ENCODE measurements at places on chromosomes 2 and 18.

DNA sequence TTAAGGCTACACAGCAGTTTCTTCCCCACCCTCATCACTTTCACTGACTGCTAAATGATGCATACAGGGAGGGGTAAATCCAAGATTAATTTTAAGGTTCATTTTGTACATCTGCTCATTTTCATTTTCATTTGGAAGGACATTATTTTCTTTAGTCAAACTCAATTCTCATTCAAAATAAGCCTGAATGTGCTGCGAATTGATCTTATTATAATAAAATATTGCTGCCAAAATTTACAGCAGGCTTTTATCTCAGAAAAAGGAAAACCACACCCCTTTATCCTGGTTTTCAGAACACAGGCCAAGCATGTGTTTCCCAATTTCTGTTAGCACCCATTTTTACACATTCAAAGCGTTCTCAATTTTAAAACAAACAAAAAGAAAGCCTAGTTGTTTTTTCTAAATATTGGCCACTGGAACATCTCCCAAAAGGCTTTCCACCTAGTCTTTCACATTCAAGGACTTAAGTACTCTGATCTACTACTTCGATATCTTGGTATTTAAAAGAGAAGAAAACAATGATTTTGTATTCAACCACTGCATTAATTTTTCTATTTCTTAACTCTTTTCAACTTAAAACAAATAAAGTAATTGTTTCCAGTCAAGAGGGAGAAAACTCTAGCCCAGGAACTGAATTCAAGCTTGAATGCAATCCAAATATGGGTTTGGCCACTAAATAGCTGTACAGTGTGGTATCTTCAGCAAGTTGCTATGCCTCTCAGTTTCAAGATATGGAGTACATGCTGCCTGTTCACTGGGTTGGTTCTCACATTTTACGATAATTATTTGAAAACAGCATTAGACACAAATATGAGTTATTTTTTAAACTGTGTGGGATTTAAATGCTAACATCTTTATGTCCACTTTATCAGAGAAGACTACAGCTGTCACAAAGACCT is 52.5 kb downstream of the CDH2 start:
- no peak for DNase-seq

DNA sequence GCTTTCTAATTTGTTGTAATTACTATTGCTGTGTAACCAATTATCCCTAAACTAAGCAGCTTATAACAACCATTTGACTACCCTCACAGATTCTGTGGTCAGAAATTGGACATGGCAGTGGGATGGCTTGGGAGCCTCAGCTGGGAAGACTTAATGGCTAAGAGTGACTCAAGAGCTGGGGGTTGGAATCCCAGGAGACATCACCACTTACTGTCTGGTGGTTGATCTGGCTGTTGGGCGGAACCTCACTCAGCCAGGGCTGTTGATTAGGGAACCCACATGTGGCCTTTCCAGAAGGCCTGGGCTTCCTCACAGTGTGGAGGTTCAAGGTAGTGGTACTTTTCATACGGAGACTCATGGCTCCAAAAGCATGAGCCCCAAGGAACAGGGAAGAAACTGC is 49.8 kb downstream of the E2F6 start:
- DNase-seq: no peak

- no peak for DNase-seq
Measured at GRCh38 chr18:39959839-39960238, 1995.2 kb upstream of the PIK3C3 start.

DNA sequence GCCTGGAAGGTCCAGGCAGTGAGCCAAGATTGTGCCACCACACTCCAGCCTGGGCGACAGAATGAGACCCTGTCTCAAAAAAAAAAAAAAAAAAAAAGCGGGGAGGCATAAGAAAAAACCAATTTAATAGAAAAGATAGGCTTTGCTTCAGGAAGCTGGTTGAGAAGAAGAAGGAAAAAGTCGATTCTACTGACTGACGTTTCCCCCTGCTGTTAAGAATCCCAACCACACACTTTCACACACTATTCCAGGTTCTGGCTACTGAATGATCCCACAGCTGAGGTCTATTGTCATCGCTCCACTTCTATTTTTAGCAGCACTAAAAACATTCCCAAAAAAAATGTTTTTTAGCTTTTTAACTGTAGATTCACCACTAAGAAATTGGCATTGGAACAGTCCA is 6.7 kb upstream of the CHCHD5 start:
- no peak for DNase-seq

DNA sequence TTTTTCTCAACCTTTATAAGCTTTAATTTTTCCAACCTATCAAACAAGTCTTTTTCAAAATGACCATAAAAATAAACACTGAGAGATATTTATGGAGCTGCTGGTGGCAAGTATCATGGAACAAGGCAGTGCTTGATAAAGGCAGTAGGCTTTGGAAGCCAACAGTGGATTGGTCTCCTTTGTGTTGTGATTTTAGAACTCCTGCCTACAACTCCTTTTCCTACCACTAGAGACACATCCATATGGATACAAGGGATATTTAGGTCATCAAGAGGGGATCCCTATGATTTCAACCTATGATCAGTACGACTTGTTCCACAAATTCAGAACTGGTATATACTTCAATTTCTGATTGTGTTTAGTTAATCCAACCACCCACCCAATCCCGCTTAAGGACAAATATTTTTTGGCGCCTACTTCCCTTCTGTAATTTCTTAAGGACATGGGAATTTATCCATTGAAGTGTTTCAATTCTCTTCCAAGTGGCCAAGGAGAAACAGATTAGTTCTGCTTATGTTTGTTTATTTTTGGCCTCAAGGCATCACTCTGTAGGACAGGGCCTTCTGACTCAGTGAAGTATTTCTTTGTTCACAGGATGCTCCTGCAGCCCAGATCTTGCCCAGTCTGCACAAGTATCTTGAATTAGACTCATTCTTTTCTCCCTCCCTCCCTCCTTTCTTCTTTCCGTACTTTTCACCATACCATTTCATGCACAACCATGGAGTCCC is 2119.6 kb upstream of the PIK3C3 start:
- DNase-seq: no peak

- DNase-seq: no peak
Measured at GRCh38 chr2:240503375-240503774, 54.4 kb downstream of the ANKMY1 start.

DNA sequence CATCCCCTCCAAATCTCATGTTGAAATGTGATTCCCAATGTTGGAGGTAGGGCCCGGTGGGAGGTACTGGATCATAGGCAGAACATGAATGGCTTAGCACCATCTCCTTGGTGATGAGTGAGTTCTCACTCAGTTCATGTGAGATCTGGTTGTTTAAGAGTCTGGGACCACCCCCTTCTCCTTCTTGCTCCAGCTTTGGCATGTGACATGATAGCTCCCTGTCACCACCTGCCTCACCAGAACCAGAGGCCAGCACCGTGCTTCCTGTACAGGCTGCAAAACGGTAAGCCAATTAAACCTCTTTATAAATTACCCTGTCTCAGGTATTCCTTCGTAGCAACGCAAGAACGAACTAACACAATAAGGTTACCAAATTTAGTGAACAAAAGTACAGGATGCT is 95.4 kb downstream of the ZBTB7C start:
- no peak for DNase-seq

DNA sequence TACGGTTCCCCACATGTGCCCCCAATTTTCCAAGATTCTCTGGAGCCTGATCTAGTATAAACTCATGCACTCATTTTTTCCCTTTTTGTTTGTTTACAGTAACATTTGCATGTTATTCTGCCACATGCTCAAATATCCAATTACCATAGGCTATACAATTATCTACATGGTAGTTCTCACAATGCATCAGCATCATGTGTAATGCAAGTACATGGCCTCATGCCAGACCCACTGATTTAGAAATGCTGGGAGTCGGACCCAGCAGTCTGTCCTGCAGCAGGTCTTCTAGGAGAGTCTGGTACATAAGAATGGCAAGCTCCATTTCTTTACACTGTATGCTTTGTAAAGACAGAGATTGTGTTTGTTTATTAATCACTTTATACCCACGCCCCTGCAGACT is 107.7 kb downstream of the CBLN2 start:
- no peak for DNase-seq

- DNase-seq: no peak
Measured at GRCh38 chr18:71784777-71785176, 759.4 kb downstream of the CBLN2 start.

- no peak for DNase-seq
Measured at GRCh38 chr18:57621246-57621604, 411 bp downstream of the NARS1 start.

- DNase-seq: no peak
Measured at GRCh38 chr2:143645921-143646645, 516.9 kb downstream of the ARHGAP15 start.

- no peak for DNase-seq
Measured at GRCh38 chr2:96884299-96885094, 14.6 kb upstream of the SEMA4C start.

DNA sequence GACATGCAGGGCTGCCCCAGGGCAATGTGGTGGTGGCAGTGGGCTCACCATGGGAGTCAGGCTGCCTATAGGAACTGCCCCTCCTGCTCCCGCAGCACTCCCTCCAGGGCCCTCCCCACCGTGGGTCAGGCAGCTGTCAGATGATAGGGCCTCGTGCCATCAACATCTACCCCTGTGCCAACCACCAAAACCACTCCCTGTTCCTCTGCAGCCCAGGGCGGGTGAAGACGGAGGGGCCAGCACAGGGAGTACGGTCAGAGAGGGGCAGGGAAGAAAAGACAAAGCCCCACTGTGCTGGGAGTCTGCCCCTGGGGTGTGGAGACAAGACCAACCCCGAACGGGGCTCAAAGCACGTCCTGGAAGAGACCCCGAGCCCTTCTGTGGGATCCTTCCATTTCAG is 97.4 kb downstream of the TNS1 start:
- DNase-seq: no peak

GRCh38 chr2:195861821-195862220 is 204.8 kb downstream of the SLC39A10 start:
- no peak for DNase-seq

DNA sequence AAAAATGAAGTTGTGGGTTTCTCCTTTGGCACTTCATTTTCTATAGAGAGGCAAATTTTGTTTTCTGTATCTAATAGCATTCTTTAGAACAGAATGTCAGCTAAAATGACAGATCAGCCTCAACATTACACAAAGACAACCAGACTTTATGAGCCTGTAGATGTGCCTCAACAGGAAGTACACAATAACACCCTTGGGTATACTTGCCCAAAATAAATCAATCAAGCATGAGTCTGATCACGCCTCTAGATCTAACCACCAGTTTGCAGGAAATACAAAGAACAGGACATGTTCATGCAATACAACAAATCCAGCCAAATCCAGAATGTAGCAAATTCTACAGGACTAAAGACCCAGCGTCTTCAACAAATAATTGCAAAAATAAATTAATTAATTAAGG is 11.2 kb upstream of the DAPL1 start:
- no peak for DNase-seq

- DNase-seq: no peak
Measured at GRCh38 chr2:97952357-97952756, 43.4 kb downstream of the TMEM131 start.

DNA sequence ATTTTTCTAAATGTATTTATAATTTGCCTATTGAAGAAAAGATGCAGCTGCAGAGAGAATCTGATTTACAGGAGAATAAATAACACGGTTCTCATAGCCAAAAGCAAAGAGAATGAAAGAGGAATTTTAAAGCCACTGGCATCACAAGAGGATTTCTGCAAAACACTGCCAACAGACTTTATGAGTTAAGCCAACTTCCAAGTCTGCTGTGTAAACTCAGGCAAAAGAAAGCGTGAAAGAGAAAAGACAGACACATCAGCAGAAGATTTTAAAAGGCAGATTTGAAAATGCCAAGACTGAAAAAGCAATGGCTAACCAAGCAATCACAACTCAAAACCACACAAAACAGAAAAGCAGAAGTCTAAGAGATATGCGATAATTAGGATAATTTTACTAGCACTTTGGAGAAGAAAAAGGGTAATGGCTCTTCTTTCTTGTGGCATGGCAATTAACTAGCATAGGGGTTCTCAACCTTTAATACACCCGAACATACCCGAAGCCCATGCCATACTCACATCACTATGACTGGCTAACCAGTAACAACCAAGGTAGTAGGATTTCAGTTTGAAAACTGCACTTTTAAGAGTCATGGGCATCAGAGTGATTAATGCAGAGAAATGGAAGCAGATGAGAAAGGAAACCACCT is 4.9 kb downstream of the DARS1 start:
- DNase-seq: no peak

- no peak for DNase-seq
Measured at GRCh38 chr2:175312137-175312536, 130.6 kb upstream of the ATP5MC3 start.

GRCh38 chr2:153291718-153292117 is 186.8 kb downstream of the RPRM start:
- DNase-seq: no peak

DNA sequence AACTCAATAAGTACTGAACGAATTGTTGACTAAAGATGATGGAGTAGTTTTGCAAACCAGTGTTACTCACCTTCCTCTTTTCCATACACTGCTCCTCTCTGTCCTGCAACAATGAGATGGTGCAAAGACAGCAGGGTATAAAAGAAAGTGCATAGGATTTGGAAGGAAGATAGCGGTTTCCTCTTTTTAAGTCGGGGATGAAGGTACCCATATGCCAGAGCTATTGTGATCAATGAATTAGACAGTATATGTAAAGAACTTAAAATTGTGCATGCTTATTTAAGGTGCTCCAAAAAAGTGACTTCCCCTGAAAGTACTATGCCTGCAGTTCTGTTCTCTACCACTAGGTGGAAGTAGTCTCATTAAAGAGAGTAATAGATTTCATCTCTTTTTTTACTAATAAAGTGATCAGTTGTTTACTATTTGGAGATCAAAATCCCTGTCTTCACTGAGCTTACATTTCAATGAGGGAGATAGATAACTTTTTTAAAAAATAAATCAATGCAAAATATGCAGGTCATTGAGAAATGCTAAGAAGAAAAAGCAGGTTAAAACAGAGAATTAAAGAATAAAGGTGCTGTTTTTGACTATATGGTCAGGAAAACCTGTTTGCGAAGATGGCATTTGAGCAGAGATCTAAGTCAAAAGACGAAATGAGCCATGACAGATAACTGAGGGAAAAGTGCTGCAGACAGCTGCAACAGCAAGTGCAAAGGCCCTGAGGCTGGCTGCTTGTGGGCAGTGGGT is 339.7 kb upstream of the SLC14A2 start:
- DNase-seq: no peak

DNA sequence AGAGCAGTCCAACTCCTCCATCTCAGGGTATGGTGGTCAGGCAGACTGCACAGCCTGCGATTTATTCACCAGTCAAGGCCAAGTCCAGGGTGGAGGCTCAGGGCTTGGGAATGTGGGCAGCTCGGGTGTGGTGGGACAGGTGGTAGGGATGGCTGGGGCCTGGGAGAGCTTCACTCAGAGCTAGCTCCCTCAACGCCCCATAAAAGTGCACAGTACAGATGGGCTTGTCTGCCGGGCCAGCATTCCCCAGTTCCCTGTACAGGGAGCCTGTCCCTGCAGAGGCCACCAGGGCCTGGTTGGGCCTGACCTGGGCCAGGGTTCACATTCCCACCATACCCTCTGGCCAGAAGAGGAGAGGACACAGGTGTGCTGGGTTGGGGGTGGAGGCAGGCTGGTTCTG is 49.2 kb upstream of the OTOS start:
- DNase-seq: no peak

- DNase-seq: no peak
Measured at GRCh38 chr2:56314796-56315195, 131.0 kb downstream of the CCDC85A start.

- no peak for DNase-seq
Measured at GRCh38 chr18:76379226-76380126, 115.6 kb downstream of the ZNF516 start.

Measured in urothelium cell line (cell line).